ELF-1 (cell line): ENCODE measurements at places on chromosomes 7 and 10.

DNA sequence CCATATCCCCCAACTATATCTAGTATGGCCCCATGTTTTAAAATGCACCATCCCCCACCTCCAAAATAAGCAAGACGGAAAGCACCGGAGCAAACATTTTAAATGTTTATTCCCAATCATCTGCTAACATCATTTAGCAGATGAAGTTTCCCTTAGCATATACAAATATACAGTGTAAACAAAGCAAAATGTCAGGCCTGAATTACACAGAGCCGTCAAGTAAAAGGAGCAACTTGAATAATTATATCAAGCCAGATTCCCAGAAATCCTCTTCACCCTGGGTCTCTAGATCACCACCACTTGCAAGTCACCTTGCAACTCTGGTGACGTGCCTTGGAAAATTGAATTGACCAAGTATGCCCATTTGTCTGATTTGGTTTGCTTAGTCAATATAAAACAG, 91.6 kb upstream of the COL1A2 start:
- DNase-seq: no peak

- no peak for DNase-seq
These were observed 172.9 kb downstream of the LRRC4 start for GRCh38 chr7:127858091-127858914.

DNA sequence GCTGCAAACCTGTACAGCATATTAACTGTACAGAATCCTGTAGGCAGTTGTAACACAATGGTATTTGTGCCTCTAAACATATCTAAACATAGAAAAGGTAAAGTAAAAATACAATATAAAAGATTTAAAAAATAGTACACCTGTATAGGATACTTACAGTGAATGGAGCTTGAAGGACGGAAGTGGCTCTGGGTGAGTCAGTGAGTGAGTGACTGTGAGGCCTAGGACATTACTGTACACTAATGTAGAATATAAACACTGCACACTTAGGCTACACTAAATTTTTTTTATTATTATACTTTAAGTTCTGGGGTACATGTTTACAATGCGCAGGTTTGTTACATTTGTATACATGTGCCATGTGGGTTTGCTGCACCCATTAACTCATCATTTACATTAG, 97.3 kb upstream of the STK17A start:
- DNase-seq: no peak

- DNase-seq: no peak
These were observed 173.9 kb downstream of the WNT2 start for GRCh38 chr7:117148971-117149370.

DNA sequence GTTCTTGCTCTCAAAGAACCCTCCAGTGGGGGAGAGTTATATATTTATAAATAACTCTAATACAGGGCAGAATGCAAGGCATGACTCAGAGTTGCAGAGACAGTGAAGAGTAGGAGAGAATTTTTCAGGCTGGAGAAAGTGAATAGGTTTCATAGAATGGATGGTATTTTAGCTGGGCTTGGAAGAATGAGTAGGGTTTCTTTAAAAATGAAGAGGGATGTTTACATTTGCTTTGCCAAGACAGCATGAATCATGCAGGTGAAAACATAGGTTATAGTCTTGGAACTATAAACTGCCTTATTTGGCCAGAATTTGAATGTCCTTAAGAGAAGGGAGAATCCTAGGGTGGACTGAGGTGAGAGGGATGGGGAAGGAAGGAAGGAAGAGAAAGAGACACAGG, 124.8 kb downstream of the CPED1 start:
- DNase-seq: no peak

DNA sequence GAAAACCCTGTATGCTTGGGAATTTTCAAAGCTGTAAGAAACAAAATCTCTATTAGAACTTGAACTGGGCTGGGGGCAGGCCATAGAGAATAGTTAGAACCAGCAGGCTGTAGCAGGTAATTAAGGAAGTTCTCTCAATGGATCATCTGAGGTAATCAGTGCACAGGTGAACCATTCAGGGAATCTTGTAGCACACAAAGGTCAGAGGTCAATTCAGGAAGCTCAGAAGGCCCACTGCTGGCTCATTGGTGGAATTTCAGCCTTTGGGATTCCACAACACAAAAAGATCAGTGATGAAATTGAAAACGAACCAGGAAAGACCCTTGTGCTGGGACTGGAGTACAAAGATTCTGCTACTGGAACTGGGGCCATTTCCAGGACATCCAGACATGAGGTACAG, 82.0 kb downstream of the TMEM168 start:
- DNase-seq: peak; percentile 40

DNA sequence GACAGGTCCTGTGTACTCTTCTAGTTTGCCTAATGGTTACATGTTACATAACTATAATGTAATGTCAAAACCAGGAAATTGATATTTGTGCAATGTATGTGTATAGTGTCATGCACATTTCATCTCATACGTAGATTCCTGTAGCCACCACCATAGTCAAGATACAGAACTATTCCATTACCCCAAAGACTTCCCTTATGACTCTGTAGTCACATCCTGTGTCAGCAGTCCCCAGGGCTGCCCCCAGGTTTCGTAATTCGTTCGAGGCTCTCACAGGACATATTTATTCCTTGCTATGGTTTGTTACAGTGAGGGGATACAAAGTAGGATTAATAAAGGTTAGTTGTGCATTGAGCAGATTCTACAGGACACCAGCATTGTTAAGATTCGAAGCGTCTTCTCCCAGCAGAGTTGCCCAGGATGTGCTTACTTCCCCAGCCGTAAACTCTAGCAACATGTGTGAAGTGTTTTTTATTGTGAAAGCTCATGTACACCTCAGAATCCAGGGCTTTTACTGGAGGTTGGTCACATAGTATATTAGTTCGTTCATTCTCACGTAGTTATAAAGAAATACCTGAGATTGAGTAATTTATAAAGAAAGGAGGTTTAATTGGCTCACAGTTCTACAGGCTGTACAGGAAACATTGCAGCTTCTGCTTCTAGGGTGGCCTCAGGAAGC, 18.6 kb downstream of the RABGEF1 start:
- DNase-seq: no peak

DNA sequence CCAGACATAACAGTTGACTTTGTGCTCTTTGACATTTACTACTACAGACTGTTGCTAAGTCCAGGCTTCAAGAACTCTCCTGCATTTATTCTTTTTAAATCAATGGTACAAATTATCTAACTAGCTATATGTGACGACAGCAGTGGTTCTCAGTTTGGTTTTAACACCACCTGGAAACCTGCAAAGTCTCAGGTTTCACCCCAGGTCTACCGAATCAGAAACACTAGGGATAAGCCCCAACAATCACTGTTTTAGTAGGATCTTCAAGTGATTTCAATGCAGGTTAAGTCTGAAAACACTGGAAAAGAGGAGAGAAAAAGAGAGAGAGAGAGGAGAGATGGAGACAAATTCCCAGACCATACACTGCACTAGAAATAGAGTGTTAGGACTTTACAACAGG, 519.0 kb downstream of the PCDH15 start:
- no peak for DNase-seq

DNA sequence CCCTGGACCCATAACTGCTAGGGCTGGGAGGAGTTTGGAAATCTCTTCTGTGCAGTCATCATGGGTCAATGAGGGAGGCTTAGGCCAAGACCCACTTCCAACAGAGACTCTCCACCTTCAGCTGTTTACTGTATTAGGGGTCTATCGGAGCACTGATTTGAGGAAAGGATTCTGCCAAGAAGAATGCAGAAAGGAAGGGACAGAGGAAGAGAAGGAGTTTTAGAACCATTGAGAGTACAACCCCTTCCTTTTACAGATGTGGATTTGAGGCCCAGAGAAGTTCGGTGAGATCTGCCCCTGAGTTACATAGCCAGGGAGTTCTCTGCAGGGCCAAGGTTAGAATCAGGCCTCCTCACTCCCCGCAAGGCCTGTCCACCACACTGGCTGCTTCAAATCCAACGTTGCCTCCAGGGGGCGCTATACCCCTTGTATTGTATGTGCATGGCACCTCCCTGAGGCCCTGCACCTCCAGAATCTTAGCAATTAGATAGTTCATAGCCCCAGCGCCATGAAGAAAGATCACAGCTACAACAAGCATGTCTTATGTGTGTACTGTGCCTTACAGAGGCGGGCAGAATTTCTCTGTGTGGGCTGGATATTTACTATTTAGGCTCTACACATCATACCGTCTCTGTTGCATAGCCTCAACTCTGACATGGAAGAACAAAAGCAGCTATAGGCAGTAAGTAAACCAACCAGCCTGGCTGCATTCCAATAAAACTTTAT, 246.8 kb downstream of the SKIDA1 start:
- DNase-seq: peak; percentile 92

GRCh38 chr10:73865107-73865458, 9.3 kb downstream of the CAMK2G start:
- no peak for DNase-seq

- no peak for DNase-seq
These were observed 454.9 kb downstream of the ADRA2A start for GRCh38 chr10:111531690-111532089.

GRCh38 chr7:29445736-29446135, 117.9 kb upstream of the PRR15 start:
- no peak for DNase-seq

DNA sequence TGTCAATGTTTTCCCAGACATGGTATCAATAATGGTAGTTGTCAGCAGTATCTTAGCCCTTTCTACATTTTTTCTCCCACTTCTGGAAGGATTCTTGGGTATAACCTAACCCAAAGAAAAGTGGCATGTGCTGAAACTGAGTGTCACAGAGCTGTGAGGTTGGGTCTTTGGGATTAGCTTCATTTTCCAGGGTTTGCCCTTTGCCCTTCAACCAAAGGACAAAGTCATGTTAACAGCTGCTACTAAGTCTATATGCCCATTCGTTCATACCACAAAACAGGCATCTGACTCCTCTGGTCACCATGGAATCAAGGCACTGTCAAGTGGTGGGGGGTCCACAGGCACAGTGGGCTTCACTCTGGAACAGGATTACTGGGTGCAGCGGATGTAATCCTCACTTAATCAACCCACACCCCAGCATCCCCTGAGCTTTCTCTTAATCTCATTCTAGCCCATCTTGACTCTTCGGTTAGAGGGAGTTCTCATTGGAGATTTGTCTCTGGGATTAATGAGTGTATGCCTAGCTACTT, 29.1 kb downstream of the CTAGE6 start:
- no peak for DNase-seq

DNA sequence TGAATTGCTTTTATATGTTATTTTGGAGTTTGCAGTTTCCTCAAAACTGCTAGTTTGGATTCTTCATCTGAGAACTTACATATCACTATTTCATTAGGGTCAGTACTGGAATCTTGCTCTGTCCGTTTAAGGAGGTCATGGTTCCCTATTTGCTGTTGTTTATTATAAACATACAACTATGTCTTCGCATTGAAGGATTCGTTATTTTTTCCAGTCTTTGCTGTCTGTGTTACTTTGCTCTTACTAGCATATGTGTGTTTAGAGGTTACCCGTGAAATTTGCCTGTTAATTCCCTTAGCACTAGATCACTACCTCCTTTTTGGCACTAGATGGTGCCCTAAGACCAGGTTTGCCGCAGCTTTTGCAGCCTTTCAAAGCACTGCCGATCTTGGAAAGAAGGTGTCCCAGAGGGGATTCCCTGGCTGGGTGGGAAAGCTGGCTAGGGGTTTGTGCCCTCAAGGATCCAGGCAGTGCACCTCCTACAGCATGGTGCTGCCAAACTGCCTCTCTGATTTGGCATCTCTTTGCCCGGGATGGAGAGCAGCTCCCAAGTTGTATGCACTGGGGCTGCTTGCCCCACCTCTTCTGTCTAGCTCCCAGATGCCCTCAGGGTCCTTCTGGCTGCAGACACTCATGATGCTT, 103.1 kb upstream of the APBB1IP start:
- peak; percentile 88 for DNase-seq

GRCh38 chr10:28468707-28469483, 64.0 kb upstream of the WAC start:
- no peak for DNase-seq

DNA sequence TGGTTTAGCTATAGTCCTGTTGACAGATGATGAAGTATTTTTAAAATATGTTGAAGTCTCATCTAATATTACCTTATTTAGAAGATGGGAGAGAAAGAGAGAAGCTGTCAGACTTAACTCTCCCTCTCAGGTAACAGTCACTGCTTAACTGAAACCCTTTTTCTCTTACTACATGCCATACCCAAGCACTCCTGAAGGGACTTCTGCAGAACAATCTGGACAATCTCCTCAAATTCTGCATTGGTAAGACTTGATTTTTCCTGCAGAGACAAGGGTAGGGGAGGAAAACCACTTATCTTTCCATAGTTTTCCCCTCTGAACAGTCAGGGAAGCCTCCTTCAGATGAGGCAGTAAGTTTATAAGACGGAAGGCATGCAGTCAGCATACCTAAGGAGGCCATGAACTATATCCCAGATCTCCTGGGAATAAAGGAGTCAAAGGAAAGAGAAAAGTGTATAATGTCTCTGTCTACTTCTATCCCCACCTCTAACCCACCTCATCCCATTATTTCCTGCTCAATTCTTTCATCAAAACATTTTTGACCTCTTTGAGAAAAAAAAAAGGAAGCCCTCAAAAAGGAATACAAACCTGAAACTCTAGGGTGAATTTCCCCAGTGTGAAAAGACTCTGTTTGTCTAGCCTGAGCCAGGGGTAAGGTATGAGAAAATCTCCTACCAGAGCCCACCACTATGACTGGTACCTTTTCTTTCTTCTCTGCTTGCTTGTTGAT, 9.4 kb downstream of the ZCWPW1 start:
- DNase-seq: no peak

- no peak for DNase-seq
These were observed 91.1 kb downstream of the CXCL12 start for GRCh38 chr10:44293842-44294241.

GRCh38 chr10:66888237-66888636, 37.6 kb upstream of the LRRTM3 start:
- no peak for DNase-seq

GRCh38 chr7:139827042-139827441, 2.0 kb upstream of the TBXAS1 start:
- peak; percentile 14 for DNase-seq

- no peak for DNase-seq
These were observed 47.5 kb downstream of the BMPER start for GRCh38 chr7:33952824-33953223.

DNA sequence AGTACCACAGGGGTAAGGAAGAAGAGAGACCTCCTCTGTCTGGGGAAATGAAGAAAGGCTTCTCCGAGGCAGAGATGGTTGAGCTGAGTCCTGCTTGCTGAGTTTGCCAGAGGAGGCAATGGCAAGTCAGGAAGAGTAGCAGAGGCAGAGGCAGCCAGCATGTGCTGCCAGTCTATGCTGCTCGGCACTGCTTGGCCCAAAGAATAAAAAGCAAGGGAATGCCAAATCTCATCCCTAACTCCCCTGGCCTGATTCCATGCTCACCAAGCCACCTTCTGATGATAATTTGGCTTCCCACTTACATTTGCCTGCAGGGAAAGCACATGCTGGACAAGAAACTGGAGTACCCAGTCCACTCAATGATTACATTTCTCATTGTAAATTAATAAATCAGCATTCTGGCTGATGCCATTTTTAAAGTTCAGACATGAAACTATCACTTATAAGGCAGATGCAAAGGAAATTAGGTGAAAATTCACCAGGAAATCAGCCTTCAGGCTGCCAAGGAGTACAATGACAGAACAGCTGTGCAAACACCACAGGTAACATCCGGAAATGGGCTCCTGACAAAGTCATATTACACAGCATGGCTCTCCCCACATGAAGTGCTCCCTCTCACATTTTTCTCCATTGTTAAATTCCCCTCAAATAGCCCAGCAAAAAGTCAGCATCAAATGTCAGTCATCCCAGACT, 245.9 kb downstream of the MTERF1 start:
- no peak for DNase-seq
